ENCODE measurements at places on chromosomes 2 and 18.

DNA sequence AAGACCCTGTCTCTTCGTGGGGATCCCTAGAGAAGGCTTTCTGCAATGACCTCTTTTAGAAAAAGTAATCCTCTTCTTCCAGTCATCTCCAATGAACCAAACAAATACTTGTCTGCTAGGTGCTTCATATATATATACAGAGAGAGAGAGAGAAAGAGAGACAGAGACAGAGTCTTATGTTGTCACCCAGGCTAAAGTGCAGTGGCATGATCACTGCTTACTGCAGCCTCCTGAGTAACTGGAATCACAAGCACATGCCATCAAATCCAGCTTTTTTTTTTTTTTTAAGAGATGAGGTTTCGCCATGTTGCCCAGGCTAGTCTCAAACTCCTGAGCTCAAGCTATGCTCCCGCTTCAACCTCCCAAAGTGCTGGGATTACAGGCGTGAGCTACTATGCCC, 18.6 kb upstream of the PKDCC start:
- DNase-seq, result no peak

DNA sequence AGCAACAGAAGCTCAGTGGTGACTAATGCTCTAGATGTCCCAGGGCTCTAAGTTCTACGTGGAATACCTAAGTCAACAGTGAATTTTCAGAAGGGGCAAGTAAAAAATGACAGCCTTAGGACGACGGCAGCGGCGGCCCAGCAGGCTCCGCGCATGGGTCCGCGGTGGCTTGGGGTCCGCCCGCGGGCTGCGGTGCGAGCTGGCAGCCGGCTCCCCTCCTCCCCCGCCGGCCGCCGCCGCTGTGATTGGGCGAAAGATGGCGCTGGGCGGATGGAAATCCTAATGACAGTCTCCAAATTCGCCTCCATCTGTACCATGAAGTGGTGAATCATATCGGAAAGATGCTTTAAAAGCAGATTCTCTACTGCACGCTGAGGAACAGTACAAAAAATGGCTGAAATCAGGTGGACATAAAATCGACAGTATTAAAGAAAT, 74.7 kb downstream of the HNRNPLL start:
- DNase-seq, result peak; percentile 55

DNA sequence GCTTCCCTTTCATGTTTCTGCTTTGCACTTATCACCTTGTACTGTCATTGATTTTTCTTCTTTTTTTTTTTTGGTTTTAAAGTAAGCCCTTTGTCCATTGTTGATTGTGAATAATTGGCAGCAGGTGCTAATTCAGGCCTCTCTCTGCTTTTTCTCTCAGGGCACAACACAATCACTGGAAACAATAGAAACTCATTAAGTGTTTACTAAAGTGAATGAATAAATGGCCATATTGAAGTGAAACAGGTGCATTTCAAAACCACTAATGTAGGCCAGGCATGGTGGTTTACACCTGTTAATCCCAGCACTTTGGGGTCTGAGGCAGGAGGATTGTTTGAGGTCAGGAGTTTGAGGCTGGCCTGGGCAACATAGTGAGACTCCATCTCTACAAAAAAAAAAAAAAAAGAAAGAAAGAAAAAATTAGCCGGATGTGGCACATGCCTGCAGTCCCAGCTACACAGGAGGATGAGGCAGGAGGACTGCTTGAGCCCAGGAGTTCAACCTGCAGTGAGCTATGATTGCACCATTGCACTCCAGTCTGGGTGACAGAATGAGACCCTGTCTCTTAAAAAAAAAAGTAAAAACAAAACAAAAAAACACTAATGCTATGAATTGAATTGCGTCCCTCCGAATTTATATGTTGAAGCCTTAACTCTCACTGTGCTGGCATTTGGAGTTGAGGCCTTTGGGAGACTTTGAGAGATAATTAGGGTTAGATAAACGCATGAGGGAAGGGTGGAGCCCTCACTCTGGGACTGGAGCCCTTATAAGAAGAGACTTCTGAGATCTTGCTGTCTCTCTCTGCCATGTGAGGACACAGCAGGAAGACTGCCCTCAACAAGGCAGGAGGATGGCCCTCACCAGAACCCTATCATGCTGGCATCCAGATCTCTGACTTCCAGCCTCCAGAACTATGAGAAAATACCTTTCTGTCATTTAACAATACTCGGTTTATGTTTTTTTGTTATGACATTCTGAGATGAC, 19.9 kb downstream of the SLC38A11 start:
- no peak for DNase-seq

- DNase-seq, result no peak
Measured at GRCh38 chr18:45783097-45784075, 42.1 kb upstream of the SIGLEC15 start.

- no peak for DNase-seq
Measured at GRCh38 chr2:95348609-95349567, 51.7 kb downstream of the KCNIP3 start.

GRCh38 chr2:126893606-126894005, 5.1 kb upstream of the TEX51 start:
- no peak for DNase-seq

DNA sequence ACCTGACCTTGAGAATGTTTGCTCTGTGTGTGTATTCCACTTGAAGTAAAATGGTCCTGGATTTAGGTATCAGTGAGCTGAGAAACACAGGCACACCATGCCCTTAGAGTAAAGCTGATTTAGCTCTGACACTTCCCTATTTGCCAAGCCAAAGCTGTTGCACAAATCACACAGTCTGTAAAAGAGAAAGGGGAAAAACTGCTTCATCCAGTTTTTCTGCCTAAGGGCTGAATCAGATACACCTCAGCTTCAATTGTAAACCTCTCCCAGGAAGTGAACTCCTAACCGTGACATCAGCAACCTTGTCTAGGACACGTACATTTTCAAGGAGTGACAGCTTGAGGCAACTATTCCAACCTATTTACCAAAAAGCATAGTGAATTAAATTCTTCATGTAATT, 150.4 kb downstream of the NR4A2 start:
- DNase-seq, result no peak

DNA sequence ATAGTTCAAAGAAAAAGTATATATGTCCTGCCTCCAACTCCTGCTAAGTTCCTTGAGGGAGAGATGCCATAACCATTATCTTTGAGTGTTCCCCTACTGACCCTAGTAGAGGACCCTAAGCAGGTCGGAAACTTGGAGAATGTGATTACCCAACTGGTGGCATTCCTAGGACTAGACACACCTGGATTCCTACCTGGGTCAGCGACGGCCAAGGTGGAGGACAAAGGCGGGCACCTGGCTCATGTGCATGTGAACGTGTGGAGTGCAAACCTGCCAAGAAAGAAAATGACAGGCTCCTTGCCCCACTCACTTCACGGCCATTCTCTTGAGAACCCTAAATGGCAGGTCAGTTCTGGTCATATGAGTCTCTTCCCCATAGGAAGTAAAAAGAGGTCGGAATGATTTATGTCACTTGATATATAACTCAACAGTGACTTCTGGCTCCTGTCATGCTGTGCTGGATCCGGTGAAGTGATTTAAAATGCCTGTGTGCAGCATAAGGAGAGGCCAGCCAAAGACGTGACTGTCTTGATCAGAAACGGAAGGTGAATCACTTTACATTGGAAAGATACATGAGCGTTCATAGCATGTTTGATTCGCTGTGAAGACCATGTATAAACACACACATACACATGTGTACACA, 371.6 kb downstream of the EIPR1 start:
- no peak for DNase-seq

DNA sequence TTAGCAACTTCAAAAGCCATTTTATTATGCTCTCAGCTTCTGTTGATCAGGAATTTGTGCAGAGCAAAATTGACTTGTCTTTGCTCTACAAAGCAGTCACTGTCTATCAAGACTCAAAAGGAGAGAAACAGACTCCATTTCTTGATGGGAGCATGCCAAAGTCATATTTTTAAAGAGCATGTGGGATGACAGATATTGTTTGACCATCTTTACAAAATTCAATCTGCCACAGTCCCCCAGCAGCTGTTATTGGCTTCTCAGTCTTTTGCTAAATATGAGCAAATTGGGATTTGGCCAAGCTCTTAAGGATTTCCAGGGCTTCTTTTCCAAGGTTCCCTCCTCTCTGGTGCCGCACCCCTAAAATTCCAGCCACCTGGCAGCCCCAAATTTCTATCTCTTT, 67.9 kb downstream of the TEX51 start:
- no peak for DNase-seq
